Frontal cortex (tissue), 4 donors: ENCODE measurements at places on chromosomes 2 and 18.

DNA sequence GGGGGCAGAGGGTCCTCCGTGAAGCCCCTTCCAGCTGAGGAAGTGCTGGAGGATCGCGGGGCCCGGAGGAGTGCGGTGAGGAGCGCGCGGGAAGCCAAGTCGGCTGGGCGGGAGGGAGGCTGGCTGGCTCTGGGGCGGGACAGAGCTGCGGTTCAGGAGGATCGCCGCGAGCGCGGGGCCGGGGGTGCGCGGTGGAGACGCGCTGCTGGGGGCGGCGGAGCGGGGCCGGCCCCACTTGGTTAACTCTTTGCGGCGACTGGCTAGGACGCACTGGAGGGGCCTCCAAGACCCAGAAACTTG is 464 bp downstream of the CYBRD1 start:
- peak; percentile 36 for DNase-seq

DNA sequence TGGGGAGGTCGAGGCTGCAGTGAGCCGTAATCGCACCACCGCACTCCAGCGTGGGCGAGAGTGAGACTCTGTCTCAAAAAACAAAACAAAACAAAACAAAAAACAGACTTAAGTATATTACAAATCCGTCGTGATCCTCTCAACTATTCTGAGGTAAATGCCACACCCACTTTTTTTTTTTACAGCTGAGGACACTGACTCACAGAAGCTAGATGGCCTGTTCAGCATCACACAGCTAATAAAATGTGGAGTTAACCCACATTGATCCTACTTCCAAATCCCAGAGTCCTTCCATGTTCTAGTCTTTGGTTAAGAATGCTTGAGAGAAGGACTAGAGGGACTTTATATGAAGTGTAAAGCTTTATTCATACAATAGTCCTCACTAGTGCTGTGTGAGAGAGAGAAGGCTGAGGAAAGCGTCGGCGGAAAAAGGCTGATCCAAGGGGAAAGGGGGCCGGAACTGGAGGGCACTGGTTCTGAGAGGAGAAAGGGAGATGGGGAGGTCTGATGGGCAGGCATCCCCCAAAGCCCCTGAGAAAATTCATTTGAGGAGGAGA is 627 bp downstream of the RNF25 start:
- no peak for DNase-seq

DNA sequence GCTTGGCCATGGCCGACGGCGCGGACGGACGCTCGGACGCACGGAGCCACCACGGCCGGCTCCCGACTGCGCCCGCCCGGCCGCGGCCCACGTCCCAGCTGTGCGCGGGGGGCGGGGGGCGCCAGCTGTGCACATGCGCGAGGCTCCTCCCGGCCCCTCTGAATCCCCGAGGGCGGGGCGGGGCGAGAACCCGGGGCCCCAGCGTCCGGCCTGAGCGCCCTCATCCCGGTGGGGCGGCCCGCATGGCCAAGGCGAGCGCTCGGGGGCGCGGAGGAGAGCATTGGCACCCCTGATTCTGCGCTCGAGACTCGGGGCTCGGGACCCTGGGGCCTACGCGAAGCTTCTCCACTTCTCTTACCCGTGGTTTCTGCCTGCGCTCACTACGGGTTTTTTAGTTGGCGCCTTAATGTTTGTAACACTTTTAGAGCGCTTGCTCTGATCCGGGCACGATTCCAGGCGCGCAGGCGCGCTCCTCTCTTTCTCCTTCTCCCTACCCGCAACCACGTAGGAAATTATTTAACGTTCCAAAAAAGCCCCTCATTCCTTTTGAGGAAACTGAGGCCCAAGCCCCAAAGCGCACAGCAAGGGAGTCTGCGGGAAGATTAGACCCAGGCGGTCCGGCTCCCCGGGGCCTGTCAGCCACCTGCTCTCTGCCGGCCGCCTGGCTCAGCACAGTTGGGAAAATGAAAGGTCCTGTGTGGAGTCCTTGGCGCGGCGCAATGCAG is at the start of gene PXDN:
TSS of gene PXDN (minus strand) at position 70 of the 725 bp plus-strand sequence. CDS start at position 10, 60 bp downstream.
- no peak for DNase-seq

DNA sequence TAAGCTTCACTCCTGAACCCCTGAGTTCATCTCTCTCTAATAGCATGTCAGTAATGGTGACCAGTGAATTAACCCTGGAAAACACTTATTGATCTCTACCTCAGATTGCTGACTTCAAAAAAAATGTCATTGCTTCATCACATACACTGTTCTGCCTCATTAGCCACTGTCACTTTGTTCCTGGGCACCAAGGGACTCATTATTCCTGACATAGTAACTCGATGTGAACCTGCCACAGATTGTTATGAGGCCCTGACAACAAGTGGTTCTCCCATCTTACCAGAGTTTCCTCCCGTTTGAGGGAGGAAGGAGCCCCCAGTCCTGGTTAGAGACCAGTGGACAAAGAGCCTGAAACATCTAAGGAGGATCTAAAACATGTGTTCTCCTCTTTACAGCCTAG is 403.3 kb upstream of the SMIM21 start:
- no peak for DNase-seq

GRCh38 chr18:37534627-37535026 is 31.0 kb downstream of the CELF4 start:
- DNase-seq = no peak

DNA sequence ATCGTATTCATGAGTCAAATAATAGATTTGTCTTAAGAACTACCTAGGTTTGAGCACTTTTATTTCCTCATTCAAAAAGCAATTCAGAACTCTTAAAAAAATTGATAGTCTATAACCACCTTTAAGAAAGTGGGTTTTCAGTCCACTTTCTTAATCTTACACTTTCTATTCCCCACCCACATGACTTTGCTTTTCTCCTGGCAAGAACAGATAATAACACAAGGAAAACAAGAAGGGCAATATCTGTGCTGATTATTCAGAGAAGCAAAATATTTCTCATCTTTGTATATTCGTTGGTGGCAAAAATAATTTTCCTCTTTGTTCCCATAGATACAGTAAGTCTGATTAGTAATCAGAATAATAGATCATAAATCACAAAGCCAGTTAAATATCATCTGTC is 130.6 kb upstream of the DNAJC10 start:
- DNase-seq = no peak

DNA sequence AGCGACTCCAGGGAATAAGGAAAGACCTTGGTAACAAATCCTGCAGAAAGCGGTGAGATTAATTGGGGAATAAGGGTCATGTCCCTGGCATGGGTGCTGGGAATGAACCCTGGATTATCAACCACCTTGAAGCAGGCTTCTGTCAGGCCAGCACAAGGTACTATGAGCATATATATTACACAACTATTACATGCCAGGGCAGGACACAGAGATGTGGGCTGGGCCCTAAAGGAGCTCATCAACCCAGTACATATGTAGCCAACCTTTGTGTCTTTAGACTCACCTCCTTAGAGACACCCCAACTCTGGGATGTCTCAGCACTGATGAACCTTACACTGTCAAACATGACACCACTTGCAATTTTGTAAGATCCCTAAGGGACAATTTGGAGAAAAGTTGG is 3.4 kb downstream of the SFXN5 start:
- no peak for DNase-seq

DNA sequence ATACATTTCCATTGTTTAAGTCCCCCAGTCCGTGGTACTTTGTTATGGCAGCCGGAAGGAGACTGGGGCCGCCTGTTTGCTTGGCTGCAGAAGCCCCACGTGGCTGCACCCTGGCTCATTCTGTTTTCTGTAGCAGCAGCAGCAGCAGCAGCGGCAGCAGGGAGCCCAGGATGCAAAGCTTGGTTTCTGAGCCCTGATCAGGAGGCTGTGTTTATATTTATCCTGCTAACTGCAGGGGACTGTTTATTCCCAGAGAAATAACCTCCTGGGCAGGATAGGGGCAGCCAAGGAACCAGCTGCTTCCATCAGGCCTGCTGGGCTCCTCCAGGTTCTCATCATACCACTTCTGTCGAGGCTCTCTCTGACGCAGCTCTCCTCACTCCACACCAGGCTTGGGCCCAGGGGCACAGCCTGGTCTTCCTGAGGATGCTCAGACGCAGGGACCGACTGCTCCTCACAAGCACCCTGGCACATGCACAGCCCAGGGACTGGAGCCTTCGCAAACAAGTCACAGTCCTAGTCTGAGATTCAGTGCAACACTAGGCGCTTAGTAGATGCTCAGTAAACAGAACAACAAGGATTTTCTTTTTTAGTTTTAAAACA is 139.0 kb downstream of the MSH2 start:
- DNase-seq = no peak

DNA sequence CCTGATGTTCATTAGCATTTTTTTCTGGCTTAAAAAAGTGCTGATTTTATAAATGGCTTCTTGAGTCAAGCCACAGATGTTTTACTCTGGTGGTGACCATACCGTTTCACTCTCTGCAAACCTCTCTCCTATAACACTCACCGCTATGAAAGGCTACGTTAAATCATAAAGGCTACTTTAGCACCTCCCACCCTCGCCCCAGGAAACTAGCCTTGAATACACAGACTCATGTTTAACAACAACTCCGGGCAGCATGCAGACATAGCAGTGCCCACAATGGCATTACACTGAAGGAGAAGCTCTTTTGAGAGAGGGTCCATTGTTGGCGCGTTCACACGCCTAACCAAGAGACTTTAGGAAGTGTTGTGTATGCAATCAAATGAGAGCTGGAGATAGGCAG is 5.6 kb downstream of the MYT1L start:
- DNase-seq = no peak

GRCh38 chr2:205438241-205438640 is 244.1 kb upstream of the NRP2 start:
- DNase-seq = no peak

DNA sequence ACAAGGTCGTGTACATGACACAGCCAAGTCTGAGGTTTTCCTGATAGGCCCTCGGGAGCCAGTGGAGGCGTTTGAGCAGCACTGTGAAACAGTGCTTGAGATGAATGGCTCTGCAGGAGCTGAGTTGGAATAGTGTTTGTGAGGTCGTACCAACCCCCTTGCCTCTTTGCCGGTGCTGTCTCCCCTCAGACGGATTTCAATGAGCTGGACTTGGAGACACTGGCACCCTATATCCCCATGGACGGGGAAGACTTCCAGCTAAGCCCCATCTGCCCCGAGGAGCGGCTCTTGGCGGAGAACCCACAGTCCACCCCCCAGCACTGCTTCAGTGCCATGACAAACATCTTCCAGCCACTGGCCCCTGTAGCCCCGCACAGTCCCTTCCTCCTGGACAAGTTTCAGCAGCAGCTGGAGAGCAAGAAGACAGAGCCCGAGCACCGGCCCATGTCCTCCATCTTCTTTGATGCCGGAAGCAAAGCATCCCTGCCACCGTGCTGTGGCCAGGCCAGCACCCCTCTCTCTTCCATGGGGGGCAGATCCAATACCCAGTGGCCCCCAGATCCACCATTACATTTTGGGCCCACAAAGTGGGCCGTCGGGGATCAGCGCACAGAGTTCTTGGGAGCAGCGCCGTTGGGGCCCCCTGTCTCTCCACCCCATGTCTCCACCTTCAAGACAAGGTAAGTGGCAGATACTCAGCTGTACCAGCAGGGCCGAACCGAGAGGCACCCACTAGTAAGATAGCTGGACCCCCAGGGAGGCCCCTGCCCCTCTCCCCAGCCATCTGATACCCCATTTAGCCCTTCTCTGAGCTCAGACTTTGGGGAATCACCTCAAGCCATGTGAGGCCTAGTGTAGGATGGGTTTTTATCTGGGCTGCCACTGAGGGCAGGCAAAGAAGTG is 83.1 kb downstream of the EPAS1 start:
- DNase-seq = no peak

DNA sequence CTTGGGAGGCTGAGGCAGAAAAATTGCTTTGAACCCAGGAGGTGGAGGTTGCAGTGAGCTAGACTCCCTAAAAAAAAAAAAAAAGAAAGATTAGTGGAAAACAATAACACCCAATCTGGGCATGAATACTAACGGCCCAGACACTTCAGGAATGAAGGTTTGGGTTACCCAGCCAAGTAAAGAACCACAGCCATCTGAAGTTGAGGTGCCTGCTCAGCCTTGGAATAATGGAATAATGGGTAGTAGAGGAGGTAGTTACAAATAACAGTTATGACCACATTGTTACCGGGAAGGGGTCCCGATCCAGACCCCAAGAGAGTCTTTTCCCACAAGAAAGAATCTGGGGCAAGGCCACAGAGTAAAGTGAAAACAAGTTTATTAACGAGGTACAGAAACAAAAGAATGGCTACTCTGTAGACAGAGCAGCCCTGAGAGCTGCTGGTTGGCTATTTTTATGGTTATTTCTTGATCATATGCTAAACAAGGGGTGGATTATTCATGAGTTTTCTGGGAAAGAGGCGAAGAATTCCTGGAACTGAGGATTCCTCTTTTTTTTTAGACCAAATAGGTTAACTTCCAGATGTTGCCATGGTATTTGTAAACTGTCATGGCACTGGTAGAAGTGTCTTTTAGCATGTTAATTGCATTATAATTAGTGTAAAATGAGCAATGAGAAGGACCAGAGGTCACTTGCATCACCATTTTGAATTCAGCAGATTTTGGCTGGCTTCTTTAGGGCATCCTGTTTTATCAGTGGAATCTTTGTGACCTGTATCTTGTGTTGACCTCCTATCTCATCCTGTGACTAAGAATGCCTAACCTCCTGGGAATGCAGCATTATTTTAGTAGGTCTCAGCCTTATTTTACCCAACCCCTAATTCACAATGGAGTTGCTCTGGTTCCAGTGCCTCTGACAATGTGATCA is 96.2 kb upstream of the HAAO start:
- no peak for DNase-seq

- no peak for DNase-seq
Observed at GRCh38 chr2:12577567-12578253, 139.0 kb upstream of the TRIB2 start.
